ENCODE measurements at places on chromosomes 7 and 10. TPM values are rescaled to one million over a fixed set of nuclear protein-coding genes. Genes with fewer than 3 reads are reported as not detected.

Gene ACSM6
- 0.10 TPM for total RNA-seq

- DNase-seq, result no peak
Measured at GRCh38 chr10:11448190-11448544, 163.3 kb downstream of the USP6NL start.

DNA sequence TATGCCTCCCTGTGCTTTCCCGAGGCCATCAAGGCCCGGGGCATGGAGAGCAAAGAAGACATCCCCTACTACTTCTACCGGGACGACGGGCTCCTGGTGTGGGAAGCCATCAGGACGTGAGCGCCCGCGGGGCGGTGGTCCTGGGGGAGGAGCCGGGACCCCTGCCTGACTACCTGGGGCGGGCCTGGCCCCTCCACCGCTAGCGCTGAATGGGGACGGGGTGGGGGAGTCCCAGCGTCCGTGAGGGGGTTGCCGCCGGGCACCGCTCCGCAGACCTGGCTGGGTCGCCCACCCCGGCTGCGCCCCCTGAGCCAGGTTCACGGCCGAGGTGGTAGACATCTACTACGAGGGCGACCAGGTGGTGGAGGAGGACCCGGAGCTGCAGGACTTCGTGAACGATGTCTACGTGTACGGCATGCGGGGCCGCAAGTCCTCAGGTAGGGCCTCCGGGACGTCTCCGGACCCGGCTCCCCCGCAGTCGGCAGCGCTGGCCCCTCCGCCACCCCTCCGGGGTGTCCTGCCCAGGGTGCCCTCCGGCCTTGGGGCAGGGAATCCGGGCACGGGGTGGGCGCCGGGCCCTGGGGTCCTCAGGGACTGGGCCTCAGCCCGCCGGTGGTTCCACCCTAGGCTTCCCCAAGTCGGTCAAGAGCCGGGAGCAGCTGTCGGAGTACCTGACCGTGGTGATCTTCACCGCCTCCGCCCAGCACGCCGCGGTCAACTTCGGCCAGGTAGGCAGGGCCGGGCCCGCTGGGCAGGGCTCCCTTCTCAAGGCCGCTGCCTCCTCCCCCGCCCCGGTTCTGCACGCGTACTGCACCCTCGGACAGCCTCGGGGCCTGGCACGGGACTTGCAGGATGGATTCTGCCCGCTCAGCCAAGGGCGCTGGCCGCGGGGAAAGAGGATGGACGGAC is 69.3 kb downstream of the ALOX5 start:
- DNase-seq, result no peak

Gene PLEKHS1
- total RNA-seq, result 0.45 TPM

Gene SLC13A1
- total RNA-seq, result not detected

Gene VWA2
- 3.5 TPM for total RNA-seq

- DNase-seq, result no peak
Measured at GRCh38 chr10:52599551-52600200, 172.9 kb downstream of the MBL2 start.

- no peak for DNase-seq
Measured at GRCh38 chr7:20232848-20233247, 15.7 kb upstream of the MACC1 start.

Gene CRPPA
- total RNA-seq, result 4.5 TPM

- no peak for DNase-seq
Measured at GRCh38 chr7:158056761-158057160, 530.9 kb downstream of the PTPRN2 start.

DNA sequence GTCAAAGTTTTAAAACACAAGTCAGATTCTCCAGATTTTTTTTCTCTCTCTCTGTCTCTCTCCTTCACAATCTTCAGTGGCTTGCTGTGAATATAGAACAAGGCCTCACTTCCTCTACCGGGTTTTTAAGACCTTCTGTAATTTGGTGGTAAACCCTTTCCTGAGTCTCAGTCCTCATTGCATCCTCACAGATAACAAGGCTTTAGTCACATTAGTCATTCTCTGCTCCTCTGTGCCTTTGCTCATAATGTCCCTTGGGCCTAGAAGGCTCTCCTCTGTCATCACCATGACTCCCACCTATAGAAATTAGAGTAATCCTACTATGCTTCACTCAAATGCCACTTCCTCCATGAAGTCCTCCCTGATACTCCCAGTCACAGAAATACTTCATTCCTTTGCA is 172.7 kb upstream of the HPS1 start:
- DNase-seq, result no peak

All from renal cortical epithelial cell (primary cell).